CD4-positive, alpha-beta T cell treated with Interleukin-2 at 100 ng/mL for 4 hours (primary cell): ENCODE measurements at places on chromosomes 3 and 15.
A peak's percentile ranks its signal among the peaks of the same experiment; 100 is the strongest.

DNA sequence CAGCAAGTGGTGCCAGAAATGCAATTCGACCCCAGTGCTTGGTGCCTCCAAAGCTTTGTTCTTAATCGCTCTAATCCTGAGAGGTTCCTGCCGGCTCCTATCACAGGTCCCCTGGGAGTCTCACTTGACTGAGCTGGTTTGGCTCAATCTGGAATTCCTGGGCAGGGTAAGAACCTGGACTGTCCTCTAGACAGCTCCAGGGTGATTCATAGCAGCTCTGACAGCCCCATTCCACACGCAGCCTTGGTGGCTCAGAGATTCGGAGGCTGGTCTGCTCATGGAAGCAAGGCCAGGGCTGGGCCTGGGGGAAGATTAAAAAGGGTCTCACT is 37.9 kb downstream of the MYO5C start:
- DNase-seq, result no peak

GRCh38 chr3:111519178-111519855 is 22.7 kb upstream of the CD96 start:
- DNase-seq, result no peak

DNA sequence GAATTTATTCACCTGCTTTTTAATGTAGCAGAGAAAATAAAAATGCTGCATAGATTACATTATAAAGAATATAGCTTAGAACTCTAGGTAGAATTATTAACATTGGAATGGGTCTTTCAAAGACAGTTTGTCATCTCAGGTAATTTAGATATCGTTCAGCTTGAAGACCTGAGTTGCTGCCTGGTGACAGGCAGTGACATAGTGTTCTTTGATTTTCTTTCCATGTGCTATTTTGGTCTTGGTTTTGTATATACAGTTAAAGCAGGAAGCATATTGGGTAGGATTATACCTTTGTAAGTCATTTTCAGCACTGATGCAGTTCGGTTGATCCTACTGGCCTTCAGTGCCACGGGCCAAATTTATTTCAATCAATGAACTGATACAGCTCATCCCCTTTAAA is 98.7 kb downstream of the BBX start:
- DNase-seq, result no peak

DNA sequence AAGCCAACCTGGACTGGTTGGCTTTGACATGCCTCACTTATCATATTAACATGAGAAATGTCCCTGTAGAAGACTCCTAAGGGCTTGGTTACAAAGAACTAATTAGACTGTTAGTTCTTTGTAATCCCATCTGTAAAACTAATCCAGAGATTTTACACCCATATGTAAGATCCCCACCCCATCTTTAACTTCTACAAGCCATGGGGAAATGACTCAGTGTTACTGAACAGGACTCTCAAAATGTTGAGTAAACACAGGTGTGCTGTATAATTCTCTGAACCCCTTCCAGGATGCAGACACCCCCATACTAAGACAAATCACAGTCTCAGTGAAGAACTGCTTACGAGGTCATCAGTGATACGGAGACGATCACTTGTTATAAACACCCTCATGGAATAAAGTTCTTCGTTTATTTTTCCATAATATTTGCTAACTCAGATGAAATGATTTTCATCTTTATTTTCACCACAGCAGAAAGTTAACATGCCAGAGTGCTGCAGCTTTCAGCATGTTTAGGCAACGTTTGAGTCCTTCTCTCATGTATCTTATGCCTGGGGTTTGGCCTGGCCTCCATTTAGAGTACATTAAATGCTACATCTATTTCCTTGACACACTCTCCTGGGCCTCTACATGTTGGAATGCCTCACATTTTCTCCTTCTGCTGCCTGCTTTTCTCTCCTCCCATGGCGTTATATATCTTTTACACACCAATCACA is 55.3 kb upstream of the LEKR1 start:
- DNase-seq, result no peak

DNA sequence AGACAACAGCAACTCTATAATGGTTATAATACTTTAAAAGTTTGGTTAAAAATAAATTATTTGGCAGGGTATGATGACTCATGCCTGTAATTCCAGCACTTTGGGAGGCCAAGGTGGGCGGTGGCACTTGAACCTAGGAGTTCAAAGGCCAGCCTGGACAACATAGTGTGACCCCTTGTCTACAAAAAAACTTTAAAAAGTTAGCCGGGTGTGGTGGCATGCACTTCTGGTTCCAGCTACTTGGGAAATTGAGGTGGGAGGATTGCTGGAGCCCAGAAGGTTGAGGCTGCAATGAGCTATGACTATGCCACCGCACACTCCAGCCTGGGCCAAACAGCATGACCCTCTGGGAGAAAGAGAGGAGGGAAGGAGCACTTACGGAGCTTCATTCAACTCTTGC is 7.7 kb upstream of the TRPC1 start:
- no peak for DNase-seq

DNA sequence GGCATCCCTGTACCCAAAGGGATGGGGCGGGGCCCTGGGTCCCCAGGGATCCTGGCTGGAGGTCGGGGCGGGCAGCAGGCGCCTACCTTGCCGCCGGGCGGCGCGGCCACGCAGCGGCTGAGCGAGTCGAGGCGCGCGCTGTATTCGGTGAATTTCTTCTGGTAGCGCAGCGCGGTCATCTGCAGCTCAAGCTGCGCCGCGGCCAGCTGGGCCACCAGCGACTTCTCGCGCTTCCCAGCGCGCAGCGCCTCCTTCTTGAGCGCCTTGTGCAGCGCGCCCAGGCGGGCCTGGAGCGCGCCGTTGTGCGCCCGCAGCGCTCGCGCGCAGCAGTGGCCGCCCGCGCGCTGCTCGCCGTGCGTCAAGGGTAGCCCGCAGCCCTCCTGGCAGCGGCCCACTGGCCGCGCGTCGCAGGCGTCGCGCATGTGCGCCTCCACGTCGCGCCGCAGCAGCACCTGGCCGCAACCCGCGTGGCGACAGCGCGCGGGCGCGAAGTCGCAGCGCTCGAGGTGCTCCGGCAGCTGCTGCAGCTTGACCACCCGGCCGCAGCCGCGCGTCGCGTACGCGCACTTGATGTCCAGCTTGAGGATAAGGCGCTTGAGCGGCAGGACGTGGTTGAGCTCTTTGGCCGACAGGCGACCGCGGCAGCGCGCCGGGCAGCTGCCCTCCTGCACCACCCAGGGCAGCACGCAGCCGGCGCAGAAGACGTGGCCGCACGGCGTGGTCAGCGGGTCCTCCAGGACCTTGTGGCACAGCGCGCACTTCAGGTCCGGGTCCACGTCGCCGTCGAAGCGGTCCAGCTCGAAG is 522 bp downstream of the PDZRN3 start:
- DNase-seq, result no peak

DNA sequence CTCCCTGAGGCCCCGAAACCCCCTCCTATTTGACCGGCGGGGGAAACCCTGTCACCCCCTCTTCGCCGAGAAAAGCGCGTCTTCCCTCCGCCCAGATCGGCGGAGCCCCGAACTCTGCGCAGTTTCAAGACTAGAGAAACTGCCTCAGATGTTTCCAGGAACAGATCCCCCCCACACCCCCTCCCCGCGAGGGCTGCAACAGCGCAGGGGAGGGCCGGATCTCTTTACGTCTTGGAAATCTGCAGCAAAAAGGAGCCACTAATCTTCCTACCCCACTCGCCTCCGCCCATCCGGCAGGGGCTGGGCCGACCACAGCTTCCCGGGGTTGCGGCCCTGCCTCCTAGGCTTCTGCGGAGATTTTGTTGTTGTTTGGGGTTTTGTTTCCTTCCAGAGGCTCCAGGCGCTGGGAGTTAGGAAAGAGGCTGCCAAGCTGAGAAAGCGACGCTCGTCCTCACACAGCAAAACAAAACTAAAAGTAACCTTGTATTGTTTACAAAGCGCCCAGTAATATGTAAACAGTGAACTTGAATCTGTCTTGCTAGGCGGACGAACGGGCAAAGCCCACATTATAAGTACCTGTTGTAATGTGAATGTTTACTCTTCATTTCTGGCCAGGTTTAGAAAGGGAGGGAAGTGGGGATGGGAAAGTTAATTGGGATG is 2.2 kb downstream of the FOXB1 start:
- DNase-seq, result peak; percentile 62

DNA sequence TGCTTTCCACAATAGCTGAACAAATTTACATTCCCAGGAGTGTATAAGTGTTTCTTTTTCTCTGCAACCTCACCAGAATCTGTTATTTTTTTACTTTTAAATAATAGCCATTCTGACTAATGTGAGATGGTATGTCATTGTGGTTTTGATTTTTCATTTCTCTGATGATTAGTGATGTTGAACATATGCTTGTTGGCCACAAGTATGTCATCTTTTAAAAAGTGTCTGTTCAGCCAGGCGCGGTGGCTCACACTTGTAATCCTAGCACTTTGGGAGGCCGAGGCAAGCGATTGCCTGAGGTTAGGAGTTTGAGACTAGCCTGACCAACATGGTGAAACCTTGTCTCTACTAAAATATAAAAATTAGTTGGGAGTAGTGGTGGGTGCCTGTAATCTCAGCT is 619.3 kb downstream of the SI start:
- DNase-seq, result no peak

GRCh38 chr3:20537234-20537633 is 351.2 kb upstream of the SGO1 start:
- DNase-seq, result no peak

GRCh38 chr3:23697416-23697815 is 108.3 kb upstream of the UBE2E1 start:
- no peak for DNase-seq

DNA sequence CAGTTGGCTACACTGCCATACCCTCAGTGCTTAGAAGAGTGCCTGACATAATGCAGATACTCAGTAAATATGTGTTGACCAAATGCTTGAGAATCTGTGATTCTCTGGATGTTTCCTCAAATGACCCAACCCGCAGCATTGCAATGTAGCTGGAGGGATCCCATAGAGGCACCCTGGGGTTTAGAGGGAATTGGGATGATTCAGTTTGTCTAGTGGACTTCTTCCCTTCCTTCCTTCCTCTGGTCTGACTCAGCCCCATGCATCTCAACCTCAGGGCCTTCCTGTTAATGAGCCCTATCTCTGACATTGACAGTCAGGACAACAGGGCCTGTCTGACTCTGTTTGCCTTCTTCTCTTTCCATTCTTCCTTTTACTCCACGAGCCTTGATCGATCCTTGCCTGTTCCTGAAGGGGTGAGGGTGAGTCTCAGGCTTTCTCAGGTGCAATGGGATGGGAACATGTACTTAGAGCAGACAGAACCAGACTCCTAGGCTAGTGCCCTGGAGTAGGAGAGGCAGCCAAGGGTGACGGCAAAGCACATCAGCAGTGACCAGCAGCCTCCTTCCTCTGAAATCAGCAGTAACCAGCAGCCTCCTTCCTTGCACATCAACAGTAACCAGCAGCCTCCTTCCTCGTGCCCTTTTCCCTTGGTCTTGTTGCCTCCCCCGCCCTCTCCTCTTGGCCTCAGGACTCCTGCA is 78.2 kb downstream of the DGKG start:
- no peak for DNase-seq

- no peak for DNase-seq
Observed at GRCh38 chr3:50147016-50147415, 8.1 kb upstream of the SEMA3F start.

DNA sequence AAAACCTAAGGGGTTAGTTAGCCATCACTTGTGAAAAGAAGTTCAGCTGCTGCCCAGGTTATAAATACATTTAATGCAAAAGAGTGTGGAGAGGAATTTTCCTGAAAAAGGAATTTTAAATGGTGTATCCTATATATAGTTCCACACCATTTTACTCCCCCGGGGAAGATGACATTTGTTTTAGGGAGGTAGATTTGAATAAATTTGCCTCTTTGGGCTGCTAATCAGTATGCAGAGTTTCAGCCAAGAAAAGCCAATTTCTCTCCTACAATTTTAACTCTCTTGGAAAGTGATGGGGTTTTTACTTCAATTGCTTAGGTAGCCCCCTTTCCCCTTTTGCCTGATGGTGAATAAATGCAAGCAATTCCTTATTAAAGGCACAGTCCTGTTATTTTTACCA is 161.2 kb downstream of the OTOL1 start:
- DNase-seq, result no peak

- DNase-seq, result no peak
Observed at GRCh38 chr3:20235796-20236195, 49.8 kb upstream of the SGO1 start.

DNA sequence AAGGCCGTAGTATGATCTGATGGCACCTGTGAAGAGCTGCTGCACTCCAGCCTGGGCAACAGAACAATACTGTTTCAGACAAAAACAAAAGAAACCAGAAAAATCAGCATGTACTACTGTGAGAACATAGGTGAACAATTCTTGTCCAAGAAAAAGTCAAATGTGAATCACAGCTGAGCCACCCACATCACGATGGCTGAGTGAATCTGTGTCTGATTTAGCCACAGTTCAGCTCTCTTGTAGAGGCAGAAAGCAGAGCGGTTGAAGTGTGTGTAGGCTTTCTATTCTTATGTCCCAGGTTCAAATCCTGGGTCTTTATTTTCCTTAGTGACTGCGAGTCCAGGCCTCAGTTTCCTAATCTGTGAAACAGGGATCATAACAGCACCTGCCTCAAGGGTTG is 4.4 kb upstream of the FURIN start:
- DNase-seq, result no peak

GRCh38 chr3:40179016-40179415 is 130.5 kb upstream of the EIF1B start:
- DNase-seq, result peak; percentile 32

DNA sequence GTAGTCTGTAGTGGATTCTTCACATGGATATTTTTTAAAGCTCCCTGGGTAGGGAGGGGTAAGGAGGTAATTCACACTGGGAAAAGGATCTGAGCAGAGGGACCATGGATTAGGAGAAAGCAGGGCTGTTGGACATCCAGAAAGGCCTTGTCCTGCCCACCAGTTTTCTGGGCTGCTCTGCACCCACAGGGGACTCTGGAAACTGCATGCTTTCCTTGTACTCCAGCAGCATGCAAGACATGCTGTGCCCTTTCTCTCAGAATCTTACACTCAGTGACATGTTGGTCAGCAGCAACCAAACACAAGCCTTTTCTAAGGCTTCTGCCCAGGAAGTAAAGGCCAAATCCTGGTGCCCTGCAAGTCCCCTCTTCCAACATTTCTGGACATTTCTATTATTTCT is 2.5 kb upstream of the FBN1 start:
- no peak for DNase-seq

GRCh38 chr15:74663303-74664027 is 32.4 kb downstream of the EDC3 start:
- DNase-seq, result no peak

DNA sequence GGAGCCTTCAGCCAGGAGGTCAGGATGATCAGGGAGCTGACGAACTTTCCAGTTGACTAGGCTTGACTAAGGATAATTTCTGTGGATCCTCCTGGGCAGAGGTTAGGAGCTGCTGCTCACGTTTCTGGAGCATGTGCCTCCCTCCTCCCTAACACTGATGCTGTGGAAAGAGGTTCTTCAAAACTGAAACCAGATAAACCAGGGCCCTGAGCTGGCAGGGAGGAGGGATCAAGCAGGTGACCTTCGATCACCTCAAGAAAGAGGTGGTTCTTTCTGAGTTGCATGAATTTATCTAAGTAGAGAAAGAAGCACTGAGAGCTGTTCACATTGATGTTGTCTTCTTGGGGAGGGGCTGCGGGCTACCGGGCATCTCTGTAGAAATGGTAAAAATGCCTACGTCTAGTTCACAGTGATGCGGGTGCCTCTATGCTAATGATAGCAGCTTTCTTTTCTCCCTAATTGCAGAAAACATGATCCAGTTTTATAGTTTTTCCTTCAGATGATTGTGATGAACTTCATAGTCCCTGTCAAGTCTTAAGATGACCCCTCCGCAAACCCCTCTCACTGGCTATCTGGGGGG is 332.7 kb upstream of the LRRFIP2 start:
- DNase-seq, result no peak

GRCh38 chr3:195889870-195890295 is 18.5 kb downstream of the TNK2 start:
- no peak for DNase-seq

GRCh38 chr3:52240059-52240885 is 1.3 kb upstream of the TWF2 start:
- peak; percentile 80 for DNase-seq

- DNase-seq, result no peak
Observed at GRCh38 chr3:127450331-127450730, 140.2 kb downstream of the TPRA1 start.
